ENCODE measurements at places on chromosomes 3 and 15.

GRCh38 chr15:59594493-59594942, 17.1 kb upstream of the GCNT3 start:
- no peak for DNase-seq

DNA sequence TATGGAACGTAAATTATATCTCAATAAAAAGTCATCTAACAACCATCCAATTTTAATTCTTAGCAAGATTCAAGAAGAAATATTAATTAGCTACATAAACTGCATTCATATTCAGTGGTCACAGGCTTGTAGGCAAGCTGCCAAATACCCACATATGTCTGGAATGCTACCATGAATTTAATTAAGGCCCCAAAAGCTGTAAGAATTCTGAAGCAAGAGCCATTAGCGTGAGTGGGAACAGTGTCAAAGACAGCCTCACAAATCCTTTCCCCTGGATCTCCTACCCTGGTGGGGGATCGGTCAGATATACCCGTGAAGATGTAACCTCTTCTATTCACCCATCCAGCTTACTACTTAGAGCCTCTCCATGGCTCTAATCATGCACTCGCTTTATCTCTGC, 40.0 kb downstream of the ATG7 start:
- no peak for DNase-seq

- no peak for DNase-seq
Measured at GRCh38 chr3:137963463-137963862, 46.5 kb upstream of the CLDN18 start.

GRCh38 chr3:188021502-188022040, 132.4 kb upstream of the LPP start:
- no peak for DNase-seq

DNA sequence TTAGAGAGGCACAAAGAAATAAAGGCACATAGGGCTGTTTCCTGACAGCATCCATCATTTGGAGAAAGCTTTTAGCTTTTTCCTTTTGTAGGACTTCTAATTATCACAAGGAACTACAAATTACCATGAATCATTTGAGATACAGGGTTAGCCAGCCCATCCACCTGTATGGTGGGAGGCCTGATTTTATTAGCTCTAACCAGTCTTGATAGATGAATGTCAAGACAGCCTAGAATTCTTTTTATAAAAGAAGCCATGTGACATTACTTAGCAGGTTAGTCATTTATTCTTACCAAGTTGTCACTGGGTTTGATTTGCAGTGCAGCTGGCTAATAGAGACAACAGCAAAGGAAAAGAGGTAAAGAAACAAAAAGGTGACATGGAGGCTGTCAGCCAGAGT, 618.1 kb downstream of the ZNF385D start:
- no peak for DNase-seq

GRCh38 chr3:153925841-153926514, 195.2 kb upstream of the ARHGEF26 start:
- no peak for DNase-seq

GRCh38 chr15:99213187-99213811, 36.1 kb downstream of the TTC23 start:
- peak; percentile 27 for DNase-seq

DNA sequence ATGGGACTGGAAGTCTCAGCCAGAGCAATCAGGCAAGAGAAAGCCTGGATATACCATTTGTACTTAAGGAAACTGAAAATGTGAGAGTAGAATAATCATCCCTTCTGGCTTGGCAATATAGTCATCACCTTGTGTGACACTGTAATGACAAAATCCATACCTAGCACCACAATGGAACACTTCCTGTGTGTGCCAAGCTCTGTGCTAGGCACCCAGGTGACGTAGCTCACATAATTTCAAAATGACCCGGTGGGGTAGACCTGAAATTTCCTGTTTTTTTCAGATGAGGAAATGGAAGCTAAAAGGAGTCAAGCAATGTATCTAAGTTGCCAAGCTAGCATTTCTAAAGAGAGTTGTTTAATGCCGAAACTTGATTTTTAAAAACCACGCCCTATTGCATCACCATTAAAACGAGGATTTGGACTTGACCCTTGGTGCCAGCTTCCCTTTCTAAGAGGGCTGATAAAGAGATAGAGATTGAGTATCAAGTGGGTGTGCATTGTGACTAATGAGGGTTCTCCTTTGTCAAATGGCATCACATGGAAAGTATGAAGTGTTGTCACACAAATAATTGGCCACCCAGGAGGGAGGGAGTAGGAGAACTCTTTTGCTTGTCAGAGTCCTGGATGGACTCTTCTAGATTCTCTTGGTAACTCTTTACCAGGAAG, 141.3 kb upstream of the PDZRN3 start:
- DNase-seq, result peak; percentile 69
